Progenitor cell of endocrine pancreas (in vitro differentiated cells): ENCODE measurements at places on chromosomes 1 and 21. TPM values are rescaled to one million over a fixed set of nuclear protein-coding genes. Genes with fewer than 3 reads are reported as not detected.

The SYNC gene
- 0.40 TPM in 1 of 2 replicates, not detected in the other for total RNA-seq

GRCh38 chr1:9439074-9439761 is 100.0 kb upstream of the SLC25A33 start:
- DNase-seq = no peak

The SPRR2D gene
- not detected in 2 replicates for total RNA-seq

The SERINC2 gene
- total RNA-seq = 58.8 and 65.7 TPM in 2 replicates

GRCh38 chr1:198416296-198416695 is 124.2 kb downstream of the ATP6V1G3 start:
- no peak for DNase-seq

The IGFN1 gene
- total RNA-seq = 0.38 and 0.44 TPM in 2 replicates

The UMODL1 gene
- 0.19 TPM in 1 of 2 replicates, not detected in the other for total RNA-seq
